ENCODE measurements at places on chromosomes 3 and 15. TPM values are rescaled to one million over a fixed set of nuclear protein-coding genes. Genes with fewer than 3 reads are reported as not detected.

DNA sequence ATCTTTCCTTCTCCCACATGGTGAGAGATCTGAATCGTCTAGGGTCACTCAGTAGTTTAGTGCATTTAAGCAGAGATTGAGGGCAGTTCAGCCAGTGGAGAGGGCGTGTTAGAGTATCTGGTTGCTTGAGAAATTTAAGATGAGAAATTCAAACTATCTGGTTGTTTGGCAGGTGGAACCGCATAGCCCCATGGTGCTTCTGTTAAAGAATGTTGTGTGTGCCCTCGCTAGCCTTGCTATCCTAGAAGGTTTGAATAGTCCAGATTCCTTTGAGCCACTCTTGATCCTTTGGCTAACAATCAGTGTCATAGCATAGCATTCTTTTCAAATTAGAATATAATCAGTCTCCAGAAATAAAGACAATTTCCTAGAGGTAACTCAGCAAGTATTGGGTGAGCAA is 32.1 kb downstream of the ABHD17C start:
- no peak for DNase-seq

DNA sequence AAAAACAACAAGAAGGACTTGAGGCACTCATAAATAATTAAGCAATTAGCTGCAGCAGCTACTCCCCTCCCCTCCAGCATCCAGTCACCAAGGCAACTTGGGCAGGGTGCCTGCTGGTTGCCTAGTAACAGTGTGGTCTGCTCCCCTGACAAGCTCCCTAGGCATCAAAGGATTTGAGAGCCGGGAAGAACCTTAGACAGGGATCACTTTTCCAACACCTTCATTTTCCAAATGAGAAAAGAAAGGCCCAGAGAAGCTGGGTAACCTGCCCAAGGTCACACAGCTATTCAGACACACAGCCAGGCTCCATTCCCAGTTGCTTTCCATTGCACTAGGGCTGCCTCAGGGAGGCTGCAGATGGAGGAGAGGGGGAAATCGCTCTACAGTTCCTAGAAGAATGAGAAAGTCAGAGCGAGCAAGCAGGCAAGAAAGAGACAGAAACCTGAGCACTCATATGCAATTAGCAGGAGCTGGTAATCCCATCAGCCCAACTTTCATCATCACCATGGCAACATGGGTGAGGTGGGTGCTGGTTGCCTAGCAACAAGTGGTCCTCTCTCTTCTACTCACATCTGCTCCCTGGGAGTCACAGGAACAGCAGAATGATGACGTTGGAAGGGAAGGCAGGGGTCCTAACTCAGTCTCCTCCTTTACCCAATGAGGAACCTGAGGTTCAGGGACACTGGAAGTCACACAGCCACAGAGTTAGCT is 3.6 kb upstream of the EIF4E3 start:
- no peak for DNase-seq

GRCh38 chr15:83818591-83818990 is 164.7 kb downstream of the ADAMTSL3 start:
- DNase-seq = no peak

DNA sequence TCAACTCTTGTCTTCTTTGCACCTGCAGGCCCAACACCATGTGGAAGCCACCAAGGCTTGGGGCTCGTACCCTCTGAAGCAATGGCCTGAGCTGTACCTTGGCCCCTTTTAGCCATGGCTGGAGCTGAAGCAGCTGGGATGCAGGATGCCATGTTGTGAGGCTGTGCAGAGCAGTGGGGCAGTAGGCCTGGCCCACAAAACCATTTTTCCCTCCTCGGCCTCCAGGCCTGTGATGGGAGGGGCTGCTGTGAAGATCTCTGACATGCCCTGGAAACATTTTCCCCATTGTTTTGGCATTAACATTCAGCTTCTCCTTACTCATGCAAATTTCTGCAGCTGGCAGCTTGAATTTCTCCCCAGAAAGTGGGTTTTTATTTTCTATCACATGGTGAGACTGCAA is 58.5 kb downstream of the DPH6 start:
- no peak for DNase-seq

DNA sequence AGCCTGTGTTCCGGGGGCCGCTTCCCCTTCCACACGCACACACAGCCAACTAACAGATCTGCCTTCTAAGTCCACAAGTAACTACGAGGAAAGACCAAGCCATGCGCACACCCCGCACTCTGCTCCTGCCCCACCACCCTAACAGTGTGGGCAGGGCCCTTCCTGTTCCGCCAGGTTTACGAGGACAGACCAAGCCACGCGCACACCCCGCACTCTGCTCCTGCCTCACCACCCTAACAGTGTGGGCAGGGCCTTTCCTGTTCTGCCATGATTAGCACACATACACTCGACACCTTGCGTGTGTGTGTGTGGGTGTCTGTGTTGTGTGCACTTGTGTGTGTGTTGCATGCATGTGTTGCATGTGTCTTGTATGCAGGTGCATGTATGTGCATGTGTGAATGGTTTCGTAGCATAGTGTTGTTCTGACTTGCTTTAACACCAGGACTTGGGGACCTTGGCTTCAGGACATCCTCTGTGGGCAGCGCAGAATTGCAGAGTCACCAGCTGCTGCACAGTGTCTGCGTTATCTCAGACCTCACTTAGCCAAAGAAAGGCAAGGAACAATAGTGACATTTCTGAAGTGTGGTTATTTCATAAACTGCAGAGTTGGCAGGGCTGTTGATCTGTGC is 114.4 kb downstream of the CHSY1 start:
- no peak for DNase-seq

GRCh38 chr3:5002174-5002870 is 23.1 kb downstream of the BHLHE40 start:
- DNase-seq = no peak

GRCh38 chr3:50371133-50371685 is 11.9 kb upstream of the TMEM115 start:
- DNase-seq = no peak

Gene SERPINI2
- total RNA-seq = not detected

Gene HCLS1
- total RNA-seq = 17.3 TPM

Gene PLA2G4D
- not detected for total RNA-seq
